RKO (cell line): ENCODE measurements at places on chromosomes 11 and 22.
A peak's percentile ranks its signal among the peaks of the same experiment; 100 is the strongest.

DNA sequence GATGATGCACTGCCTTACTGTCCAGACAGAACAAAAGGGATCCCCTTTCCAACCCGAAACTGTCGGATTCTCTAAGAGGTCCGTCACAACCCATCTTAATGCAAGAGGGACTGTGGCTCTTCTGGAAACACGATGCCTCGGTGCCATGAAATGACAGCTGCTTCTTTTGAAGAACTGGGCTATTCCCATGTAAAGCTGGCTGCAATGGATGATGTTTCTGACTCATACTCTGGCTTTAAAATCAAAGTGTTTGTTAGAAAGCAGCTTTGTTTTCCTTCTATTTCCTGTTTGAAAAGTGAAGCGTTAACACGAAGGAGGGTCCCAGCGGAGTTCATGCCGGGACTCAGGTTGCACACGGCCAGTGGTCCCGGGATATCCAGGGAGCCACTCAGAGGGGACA lies 3.1 kb downstream of the TP53AIP1 start:
- DNase-seq = no peak

GRCh38 chr11:1157645-1158591 lies at the start of gene MUC5AC:
Gene MUC5AC (plus strand): TSS chr11:1157953. CDS start chr11:1158000, 47 bp downstream.
- DNase-seq = no peak

- DNase-seq = no peak
Observed at GRCh38 chr11:2432628-2433071, 11.7 kb downstream of the TRPM5 start.

DNA sequence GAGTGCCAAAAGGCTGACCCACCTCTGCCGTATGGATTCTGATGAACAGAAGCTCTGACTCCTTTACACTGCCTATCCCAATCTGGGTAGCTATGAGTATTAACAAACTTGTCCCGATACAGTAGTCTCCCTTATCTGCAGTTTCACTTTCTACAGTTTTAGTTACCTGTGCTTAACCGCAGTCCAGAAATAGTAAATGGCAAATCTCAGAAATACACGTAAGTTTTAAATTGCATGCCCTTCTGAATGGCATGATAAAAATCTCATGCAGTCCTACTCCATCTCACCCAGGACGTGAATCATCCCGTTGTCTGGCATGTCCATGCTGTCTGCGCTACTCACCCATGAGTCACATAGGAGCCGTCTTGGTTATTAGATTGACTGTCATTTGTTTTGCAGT lies 68.8 kb downstream of the SNX19 start:
- peak; percentile 95 for DNase-seq

DNA sequence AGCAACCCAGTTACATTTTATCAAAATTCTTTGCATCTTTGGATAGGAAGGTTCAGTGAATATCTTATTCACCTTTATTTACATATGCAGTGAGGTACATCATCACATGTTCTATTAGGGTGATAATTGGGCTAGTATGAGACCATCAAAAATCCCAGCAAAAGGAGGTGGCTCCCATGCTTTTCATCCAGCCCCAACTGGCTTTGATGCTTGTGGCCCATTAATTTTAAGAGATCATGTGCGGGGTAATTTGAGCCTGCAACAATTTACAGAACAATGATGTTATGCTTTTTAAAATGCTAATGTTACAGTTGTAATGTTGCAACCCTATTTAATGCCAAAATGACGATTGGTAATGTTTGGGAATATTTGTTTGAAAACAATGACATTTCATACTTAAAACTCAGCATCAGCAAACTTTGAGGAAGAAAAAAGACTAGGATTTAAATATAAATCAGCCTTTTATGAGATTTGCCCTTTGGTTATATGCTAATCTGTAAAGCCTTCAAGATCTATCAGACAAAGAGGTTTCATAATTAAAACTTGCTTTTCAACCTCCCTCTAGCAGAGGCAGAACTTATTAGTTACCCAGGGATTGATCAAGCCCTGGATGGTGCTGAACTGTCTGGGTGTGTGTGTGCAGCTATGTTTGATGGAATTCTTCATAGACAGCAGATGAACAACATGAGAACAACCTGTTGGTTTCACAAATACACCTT lies 183.5 kb upstream of the SORL1-AS1 start:
- no peak for DNase-seq

DNA sequence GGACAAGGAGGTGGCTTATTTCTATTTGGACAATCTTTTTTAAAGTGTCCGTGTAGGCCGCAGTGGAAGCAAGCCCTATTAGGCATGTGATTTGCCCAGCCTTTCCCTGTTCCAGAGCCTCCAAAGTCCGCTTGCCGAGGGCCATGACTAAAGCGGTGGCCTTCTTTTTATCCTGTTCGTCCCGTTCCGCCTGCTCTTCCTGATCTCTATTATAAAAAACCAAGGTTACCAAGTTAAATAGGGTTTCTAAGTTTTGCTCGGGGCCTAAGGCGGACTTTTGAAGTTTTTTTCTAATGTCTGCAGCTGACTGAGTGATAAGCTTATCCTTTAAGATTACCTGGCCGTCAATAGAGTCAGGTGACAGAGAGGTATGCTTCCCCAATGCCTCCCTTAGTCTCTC lies 21.6 kb upstream of the MUC15 start:
- no peak for DNase-seq

DNA sequence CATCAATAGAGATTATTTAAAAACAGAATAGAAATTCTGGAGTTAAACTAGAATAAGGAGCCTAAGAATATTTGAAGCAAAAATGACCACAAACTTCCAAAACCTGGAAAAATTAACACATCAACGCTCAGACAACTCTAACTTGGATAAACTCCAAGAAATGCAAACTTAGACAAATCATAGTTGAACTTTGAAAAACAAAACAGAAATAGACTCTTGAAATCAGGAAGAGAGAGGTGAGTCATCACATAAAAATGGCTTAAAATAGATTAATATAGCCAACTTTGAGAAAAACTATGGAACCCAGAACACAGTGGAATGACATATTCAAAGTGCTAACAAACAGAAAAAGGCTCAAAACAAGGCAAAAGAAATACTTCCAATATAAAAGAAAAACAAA lies 974.2 kb downstream of the JRKL start:
- no peak for DNase-seq

GRCh38 chr22:48629631-48630432 lies 1197.8 kb downstream of the BRD1 start:
- no peak for DNase-seq
